ENCODE measurements at places on chromosomes 3 and 15.

DNA sequence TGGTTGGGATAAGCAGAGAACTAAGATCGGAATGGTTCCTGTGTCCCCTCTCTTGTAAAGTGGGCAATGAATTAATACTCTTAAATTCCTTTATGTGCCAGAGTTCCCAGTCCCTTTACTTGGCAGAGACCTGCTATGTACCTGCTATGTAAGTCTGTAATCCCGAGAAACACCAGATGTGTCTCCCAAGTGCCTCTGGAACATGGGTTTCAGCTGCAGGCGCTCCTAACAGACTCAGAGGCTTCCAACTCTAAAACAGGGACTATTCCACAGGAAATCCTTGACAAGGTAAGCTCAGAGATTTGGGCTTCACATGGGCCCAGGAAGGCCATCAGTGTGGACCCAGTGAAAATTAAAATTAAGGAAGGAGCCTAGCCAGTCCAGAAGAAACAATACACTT is 117.7 kb upstream of the PLCL2 start:
- no peak for DNase-seq

- no peak for DNase-seq
Observed at GRCh38 chr3:13494463-13495350, 14.6 kb downstream of the HDAC11 start.

DNA sequence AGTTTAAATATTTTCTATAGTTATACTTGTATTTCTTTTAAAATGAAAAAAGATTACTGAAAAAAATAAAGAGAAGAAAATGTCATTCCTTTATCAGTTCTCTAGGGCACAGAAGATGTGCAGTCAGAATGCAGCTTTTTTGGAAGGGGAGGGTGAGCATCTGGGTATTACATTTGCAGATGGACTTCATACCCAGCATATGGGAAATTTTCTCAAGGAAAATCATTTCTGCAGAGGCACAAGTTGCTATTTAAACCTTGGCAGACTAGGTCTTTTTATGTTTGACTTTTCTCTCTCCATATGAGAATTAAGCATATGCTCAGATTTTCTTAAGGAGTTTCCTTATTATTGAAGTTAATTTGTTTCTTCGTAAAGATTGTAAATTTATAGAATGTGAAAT is 39.5 kb upstream of the ZNF385D start:
- DNase-seq = no peak

GRCh38 chr15:39359771-39360170 is 221.1 kb upstream of the THBS1 start:
- no peak for DNase-seq

DNA sequence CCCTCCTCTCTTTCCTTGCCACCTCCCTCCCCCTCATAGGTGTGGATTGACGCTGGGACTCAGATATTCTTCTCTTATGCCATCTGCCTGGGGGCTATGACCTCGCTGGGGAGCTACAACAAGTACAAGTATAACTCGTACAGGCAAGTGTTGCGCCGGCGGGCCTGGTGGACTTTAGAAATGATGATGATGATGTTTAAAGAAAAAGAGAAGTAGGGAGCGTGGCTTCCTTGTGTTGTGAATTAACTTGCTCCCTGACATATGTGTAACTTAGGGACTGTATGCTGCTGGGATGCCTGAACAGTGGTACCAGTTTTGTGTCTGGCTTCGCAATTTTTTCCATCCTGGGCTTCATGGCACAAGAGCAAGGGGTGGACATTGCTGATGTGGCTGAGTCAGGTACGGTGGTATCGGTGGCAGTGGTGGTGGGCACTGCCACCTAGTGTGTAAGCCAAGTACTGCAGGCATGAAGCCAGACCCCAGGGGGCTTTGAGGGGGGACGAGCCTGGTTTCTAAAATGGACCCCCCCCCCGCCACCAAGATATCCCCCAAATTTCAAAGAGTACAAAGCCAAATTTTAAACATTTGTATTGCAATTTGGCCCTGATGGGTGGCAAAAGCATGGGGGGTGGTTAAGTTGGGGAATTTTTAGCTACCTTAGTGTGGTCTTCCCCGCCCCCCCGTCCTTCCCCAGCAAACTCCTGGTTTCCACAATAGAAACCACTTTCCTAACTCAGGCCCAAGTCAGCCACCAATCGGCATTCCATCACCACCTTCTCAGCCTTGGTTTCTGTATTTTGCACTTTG is 65.6 kb downstream of the SLC6A6 start:
- DNase-seq = peak; percentile 39

DNA sequence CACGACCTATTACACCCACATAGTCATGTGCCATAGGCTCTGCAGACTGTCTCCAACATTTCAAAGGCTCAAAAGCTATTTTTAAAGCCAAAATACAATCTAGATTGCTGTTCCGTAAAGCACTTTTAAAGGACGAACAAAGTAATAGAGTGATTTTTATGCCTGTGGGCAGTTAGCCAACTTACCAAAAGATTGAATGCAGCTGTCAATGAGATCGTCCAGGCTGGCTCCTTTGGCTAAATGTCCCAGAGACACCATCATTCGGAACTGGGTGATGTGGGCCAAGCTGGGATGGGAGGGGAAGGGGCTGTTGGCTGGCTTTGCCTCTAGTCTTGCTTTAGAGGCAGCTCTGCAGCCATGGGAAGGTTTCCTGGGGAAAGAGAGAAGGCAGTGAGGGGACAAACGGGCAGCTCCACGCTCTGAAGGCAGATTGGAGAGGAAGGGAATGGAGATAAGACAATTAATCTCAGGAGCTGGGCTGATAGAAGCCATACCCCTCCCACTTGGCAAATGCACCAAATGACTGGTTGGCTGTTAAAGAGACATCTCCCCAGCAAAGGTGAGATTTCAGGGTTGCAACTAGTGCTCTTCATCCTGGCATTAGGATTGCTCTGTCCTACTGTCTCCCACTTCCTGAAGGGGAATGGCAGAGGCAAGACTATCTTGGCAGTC is 4.8 kb downstream of the RASGRP1 start:
- DNase-seq = no peak

DNA sequence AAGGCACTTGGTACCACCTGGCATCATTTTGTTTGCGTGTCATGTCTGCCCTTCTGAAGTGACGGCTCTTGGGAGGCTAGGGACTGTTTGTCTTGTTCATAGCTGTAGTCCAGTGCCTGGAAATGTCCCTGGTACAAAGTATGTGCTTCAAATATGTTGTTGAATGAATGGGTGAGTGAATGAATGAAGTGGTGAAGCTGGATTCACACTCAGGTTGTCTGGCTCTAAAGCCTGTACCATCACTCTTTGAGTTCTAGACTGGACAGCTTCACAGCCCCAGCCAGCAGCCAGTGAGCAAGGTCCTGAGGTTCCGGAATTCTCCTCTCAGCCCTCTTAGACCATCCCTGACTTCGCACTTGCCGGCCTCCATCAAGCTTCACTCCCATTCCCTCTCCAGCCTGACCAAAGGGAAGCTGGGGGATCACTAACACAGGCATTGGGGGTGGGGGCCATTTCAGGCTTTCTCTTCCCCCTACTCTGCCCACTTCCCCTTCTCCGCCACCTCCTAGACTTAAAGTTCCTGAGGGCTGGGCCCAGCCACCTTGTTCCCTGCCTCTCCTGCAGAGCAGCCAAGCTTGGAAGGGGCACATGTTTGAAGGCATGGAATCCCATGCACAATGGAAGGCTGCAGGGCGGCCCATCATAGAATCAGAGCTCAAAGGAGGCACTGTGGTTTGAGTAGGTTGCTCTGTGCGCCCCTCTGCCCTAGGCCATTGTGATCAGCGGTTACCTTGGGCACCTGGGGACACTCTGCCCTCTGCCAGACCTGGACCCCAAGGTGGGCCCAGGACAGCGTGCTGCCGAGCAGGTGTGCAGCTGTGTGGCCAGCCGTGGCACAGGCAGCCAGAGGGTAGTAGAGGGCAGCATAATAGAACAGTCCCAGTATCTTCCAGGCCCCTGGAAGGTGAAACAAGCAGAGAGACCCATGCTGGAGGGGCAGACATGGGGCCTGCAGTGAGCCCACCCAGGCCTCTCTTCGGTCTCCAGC is 7.7 kb downstream of the STRA6 start:
- no peak for DNase-seq

- DNase-seq = no peak
Observed at GRCh38 chr3:74842141-74842540, 227.7 kb upstream of the CNTN3 start.

GRCh38 chr15:28111543-28111942 is 12.4 kb upstream of the OCA2 start:
- no peak for DNase-seq

GRCh38 chr3:52277071-52277964 is 1.1 kb downstream of the WDR82 start:
- peak; percentile 56 for DNase-seq

DNA sequence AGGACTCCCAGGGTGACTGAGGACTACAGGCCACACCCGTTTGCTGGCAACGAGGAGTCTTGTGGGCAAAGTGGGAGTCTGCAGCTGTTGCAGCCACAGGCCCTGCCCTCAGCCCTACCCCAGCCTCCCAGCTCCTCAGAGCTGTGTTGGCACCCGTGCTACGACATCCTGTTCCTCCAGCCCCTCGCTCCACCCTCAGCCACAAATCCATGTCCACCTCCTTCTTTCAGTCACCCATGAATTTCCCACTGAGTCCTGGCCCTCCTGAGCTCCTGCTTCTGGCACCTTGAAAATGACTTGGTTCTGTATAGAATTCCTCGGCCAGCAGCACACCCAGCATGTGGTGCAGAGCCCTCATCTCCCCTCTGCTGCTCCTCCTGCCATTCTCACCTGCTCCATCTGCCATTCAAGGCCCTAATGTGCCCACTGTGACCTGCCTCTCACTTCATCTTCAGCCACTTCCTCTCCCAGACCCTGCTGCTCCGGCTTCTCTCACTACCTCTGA is 20.9 kb upstream of the VILL start:
- no peak for DNase-seq

- DNase-seq = no peak
Observed at GRCh38 chr15:70057931-70058641, 39.6 kb downstream of the TLE3 start.

DNA sequence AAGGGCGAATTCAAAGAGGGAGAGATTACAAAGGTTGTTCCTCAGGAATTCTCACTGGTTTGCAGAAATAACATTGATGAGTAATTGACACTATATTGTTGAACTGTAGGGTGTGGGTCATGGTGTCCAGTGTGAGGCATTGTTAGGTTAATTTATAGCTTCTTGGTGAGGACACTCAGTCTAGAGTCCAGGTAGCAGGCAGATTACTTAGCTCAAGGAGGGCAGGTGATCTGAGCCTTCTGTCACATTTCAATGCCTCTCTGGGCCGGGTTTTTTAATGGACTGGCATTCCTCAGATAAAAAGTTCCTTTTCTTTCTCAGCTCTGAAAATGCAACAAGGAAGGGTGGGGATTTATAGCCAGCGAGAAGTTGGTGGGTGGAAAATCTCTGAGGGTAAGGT is 194.2 kb upstream of the PROK2 start:
- no peak for DNase-seq

- no peak for DNase-seq
Observed at GRCh38 chr3:173733029-173733652, 335.6 kb downstream of the NLGN1 start.

- DNase-seq = no peak
Observed at GRCh38 chr15:100683434-100683833, 81.0 kb downstream of the ASB7 start.

- no peak for DNase-seq
Observed at GRCh38 chr3:73586190-73586589, 38.6 kb downstream of the PDZRN3 start.

DNA sequence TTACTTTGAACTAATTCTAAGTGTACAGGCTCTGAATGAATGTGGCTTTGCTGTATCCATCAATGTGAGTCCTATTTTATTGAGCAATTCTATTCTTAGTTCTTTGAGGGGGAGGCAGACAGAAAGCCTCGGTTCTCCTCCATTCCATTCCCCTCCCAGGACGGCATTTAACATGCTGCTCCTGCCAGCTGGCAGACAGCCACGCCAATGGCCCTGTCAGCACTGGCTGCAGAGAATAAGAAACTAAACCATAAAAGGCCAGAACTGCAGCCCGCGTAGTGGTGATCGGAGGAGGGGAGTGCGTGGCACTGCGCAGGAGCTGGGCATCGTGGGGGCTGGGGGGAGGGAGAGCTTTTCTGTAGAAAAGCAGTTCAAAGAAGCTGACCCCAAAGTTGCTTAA is 76.0 kb upstream of the HACD2 start:
- DNase-seq = no peak

- DNase-seq = no peak
Observed at GRCh38 chr3:148208975-148209374, 488.7 kb upstream of the AGTR1 start.

- DNase-seq = no peak
Observed at GRCh38 chr3:149319750-149320149, 13.7 kb downstream of the TM4SF18 start.

DNA sequence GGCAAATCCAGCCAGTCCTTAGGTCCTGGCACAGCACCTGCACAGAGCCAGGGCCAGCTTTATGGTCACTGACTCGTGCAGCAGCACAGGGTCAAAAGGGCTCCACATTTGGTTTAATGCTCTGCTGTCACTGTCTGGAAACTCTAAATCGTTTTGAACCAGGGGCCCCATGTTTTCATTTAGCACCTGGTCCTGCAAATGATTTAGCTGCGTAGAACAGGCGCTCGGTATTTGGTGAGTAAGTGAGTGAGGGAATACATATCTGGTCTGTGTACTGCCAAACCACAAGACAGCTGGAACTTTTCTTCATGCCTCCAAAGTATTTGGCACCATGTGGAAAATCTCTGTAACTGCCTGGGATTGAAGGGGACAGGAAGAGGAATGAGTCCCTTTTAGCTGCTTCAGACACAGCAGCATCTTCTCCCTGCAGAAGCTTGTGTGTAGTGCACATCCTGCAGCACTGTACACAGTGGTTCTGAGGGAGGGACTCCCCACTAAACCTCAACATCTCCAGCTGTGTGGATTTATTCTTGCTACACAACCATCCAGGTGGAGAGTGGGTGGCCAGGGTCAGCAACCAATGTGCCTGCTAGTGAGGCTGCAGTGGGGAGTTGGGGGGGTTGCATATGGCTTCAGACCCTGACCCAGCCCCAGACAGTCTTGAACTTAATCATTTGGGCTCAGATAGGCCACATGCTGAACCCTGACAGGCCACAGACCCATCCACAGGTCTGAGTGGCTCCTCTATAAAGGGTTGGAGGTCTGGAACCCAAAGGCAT is 1.1 kb downstream of the SH2D7 start:
- DNase-seq = no peak

All from activated T-cell treated with anti-CD3 and anti-CD28 coated beads for 1 hour (primary cell).